ENCODE measurements at places on chromosomes 11 and 22.

DNA sequence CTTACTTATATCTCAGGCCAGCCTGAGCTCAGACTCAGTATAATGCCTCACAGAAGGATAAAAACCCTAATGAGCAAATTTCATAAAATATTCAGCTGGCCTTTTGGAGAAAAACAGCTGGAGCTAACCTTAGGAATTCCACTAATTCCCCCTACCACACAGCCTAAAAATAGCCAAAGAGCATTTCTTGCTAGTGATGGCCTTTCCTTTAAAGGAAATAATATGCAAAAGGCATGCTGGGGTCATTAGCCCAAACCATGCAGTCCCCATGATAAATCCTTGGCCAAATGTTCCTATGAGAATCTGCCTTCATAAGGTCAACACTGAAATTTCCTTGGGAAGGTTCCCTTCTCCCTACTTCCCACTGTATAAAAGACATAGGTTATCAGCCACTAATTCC, 38.2 kb downstream of the SYTL2 start:
- DNase-seq = no peak

DNA sequence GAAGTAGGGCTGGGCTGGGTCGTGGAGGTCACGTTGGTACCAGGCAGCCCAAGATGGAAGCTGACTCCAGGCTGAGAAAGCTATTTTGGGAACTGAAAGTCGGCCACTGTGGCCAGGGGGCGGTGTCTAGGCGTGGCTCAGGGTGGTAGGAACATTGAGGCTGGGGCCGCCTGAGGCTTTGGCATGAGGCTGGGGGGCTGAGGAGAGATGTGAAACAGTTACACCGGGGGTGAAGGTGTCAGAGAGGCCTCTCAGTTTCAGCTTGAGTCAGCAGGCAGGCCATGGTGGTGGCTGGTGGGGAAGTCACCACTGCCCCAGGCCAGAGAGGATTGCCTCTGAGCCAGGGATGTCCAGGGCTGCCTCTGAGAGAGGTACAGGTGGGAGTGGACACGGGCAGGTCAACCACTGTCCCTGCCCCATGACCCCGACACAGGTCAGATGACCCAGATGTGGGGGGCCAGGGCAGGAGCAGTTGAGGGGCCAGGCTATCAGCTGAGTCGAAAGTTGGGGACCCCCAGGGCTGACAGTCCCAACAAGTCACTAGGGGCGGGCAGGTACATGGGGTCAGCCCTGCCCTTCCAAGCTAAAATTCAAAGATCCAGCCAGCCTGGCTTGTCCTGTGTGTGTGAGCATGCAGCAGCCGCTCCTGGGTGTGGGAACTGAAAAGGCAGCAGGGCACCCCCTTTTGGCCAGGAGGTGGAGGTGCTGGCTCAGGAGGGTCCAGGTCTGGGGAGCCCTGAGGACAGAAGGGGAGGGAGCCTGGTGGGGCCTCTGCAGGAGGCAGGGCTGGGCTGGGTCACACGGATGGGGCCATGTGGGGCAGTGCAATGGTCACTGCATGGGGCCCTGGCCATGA, 7.2 kb downstream of the KCNK7 start:
- DNase-seq = peak; percentile 62

GRCh38 chr11:44971185-44971584, 20.5 kb upstream of the TP53I11 start:
- DNase-seq = no peak

- DNase-seq = no peak
Observed at GRCh38 chr11:43756575-43756974, 76.0 kb downstream of the HSD17B12 start.

DNA sequence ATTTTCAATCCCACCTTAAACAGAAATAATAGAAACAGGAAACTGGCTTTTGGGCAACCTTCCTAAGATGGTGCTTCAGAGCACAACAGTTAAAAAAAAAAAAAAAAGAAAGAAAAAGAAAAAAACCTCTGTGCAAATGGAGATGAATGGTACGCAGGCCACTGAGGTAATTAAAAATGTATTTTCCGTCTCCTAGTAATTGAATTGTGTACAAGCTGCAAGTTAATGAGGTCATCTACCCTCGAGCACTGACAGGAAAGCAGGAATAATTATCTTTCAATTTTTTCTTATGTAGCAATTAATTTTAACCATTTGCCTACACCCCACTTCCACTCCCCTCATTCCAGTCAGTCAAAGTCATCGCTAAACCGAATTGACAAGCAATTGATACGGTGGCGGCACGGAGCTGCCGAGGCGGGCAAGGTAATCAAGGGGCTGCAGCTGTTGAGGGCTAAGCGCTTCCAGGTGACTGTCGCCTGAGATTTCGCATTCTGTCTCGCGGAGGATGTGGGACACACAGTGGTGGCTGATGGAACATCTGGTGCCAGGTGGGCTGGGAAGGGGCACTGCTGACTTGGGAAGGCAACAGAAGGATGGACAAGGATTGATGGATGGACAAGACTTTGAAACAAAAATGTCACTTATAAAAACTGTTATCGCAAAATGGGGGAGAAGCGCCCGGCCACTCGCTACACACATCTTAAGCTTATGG, 109.4 kb downstream of the RCN1 start:
- DNase-seq = no peak

GRCh38 chr11:130779943-130780342, 136.3 kb downstream of the SNX19 start:
- no peak for DNase-seq

GRCh38 chr11:87463486-87464102, 425.9 kb downstream of the TMEM135 start:
- no peak for DNase-seq

GRCh38 chr22:21568347-21569075, 997 bp downstream of the UBE2L3 start:
- peak; percentile 22 for DNase-seq

- no peak for DNase-seq
Observed at GRCh38 chr11:15289723-15290122, 175.0 kb downstream of the INSC start.

- DNase-seq = no peak
Observed at GRCh38 chr11:3894128-3894731, 38.8 kb downstream of the STIM1 start.

- no peak for DNase-seq
Observed at GRCh38 chr11:66719111-66719872, 9.7 kb downstream of the SPTBN2 start.

GRCh38 chr22:39229688-39230260, 15.0 kb downstream of the PDGFB start:
- no peak for DNase-seq

DNA sequence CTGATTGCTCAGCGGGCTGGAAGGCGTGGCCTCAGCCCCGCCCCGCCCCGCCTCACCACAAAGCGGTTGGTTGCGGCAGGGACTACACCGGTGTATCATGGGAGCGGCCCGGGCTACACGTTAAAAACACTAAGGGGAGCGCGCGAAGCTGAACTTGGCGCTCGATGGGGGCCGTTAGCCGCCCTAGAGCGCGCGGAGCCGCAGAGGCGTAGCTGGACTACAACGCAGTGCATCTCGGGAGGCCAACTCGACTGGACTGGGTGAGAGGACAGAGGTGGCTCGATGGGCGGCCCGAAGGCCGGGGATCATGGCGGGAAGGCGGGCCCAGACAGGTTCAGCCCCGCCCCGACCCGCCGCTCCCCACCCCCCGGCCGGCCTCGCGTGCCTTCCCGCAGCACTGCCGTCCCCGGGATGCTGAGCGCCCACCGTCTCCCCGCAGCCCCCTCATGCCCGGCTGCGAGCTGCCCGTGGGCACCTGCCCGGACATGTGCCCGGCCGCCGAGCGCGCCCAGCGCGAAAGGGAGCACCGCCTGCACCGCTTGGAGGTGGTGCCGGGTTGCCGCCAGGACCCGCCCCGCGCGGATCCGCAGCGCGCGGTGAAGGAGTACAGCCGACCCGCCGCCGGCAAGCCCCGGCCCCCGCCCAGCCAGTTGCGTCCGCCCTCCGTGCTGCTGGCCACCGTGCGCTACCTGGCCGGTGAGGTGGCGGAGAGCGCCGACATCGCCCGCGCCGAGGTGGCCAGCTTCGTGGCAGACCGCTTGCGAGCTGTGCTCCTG, at the start of gene SAC3D1:
Gene SAC3D1 (plus strand): TSS at position 364 of the 776 bp plus-strand sequence. CDS start 83 bp downstream, at position 447.
- peak; percentile 79 for DNase-seq

DNA sequence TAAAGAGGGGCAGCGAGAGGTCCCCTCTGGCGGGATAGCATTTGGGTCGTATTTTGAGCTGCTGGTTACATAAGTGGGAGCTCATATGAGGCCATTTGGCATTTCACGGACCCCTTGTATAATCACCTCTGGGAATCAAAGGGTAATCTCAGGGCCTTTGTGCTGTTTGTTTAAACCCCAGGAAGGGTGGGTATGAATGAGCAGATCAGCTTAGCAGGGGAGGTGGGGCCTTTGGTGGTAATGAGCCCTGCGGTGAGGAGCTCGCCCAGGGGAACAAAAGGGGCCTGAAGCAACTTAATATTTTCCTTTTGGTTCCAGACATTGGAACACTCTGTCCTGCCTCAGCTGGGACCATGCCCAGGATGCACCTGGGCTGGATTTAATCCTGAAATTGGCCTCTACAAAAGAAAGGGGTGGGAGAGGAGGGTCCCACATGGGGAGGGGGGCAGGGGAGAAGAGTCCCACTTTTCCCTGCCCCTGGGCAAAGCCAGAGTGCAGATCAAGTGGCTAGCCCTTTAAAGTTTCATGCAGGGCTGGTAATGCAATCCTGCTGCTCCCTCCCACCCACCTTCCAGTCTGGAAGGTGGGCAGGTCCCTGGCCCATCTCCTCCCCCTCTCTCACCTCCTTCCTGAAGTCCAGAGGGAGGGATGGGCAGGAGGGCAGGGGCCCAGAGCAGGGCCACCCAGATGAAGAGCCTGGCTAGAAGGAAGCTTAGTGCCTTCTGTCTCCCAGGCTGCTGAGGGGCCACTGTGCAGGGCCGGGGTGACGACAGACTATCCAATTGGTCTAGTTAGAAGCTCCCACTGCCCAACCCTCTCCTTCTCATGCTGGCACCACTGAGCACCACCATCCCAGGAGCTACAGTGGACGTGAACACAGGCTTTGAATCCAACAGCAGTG, 10.5 kb downstream of the TSKU start:
- DNase-seq = no peak

DNA sequence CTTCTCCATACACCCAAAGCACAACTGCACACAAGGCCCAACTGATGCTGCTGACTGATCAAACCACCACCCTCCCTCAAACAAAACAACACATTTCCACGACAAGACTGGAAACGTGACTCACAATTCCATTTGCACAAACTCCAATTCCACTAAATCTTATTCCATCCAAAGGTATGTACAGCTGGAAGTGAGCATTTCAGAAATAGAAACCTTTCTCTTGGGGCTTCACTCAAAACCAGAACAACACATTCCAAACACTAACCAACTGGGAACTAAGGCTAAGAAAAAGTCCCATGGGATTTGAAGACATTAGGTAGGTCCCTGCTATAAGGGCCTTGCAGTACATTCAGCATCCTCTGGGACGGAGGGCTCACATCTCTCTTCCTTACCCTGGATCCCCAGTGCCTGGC, 19.6 kb downstream of the MORC2 start:
- DNase-seq = no peak

GRCh38 chr11:20854215-20854955, 185.0 kb downstream of the NELL1 start:
- no peak for DNase-seq

DNA sequence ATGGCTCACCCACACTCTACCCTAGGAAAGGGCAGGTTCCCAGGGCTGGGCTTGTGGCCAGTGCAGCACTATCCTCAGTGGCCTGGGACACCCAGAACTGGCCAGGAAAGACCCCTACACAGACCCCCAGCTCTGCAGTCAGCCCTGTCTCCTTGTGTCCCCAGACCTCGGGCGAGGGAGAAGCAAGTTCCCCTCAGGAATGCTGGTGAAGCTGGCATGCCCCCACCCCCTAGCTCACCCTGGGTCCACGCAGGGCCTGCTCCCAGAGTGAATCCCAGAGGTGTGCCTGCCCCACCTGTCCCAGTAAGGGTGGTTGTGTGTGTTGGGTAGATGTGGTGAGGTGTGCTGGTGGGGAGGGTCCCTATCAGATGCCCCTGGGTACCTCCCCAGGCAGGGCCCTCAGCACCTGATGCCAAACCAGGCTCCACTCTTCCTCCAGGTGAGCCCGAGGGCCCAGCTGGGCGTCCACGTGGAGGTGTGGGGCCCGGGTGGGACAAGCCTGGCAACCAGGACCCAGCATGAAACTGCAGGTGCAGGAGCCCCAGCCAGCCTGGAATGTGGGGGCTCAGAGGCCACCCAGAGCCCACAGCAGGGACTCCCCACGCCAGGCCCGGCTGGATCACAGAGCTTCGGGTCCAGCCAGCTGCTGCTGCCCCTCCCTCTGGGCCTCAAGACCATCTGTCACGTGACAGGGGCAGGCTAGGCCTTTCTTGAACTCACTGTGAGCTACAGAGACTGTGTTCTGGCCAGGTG, 48.4 kb upstream of the KCNQ1OT1 start:
- DNase-seq = no peak

DNA sequence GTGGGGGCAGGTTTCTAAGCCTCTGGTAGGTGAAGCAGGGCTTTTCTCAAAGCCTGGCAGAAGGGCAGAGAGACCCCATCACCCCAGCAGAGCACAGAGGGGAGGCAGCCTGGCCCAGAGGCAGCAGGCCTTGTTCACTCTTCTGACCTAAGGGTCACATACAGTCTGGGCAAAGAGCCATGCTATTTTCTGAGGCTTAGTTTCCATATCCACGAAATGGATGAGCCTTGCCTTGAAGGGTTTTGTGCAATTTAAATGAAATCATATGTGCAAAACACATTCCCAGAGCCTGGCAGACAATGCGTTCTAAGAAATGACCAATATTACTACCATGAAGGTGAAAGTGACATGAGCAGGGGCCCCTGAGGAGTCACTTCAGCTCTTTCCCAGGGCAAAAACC, 44.5 kb downstream of the HIRA start:
- DNase-seq = no peak

GRCh38 chr11:61119571-61119970, 17.3 kb downstream of the CD5 start:
- DNase-seq = no peak

- DNase-seq = no peak
Observed at GRCh38 chr11:8375460-8375859, 111.8 kb upstream of the LMO1 start.

DNA sequence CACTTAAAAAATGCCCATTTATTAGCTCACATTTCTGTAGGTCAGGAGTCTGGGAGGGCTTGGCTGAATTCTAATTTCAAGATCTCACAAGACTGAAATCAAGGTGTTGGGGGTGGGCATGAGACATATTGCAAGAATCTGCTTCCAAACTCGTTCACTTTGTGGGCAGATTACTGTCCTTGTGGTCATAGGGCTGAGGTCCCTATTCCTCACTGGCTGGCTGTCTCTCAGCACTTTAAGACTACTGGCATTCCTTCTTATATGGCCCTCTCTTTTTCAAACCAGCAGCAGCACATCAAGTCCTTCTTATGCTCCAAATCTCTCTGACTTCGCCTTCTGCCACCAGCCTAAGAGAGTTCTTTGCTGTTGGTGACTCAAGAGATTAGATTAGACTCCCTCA, 27.8 kb upstream of the MYOD1 start:
- DNase-seq = no peak

DNA sequence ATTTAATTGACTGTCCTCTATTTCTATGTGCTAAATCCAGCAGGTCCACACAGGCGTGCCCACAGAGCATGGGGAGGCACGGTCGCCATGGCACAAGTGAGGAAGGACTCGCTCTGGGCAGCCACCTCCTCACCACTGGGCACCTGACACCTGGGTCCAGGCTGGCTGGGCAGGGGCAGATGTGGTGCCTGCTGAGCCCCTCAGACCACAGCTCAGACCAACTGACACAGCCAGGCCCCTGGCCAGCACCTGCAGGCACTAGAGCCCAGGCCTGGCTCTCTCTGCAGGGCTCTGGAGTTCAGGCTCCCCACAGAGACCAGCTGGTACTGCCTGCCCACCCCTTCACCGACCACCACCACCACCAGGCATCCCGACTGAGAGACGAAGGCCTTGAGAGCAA, 27.9 kb downstream of the LINC01488 start:
- DNase-seq = no peak

Measured in stimulated activated CD4-positive, alpha-beta T cell treated with anti-CD3 and anti-CD28 coated beads, Interleukin-12 subunit alpha, Interleukin-12 subunit beta, amount 100 ng/mL, for 4 hours (primary cell).